ENCODE measurements at places on chromosomes 5 and 9. TPM values are rescaled to one million over a fixed set of nuclear protein-coding genes. Genes with fewer than 3 reads are reported as not detected.

GRCh38 chr5:36720688-36721087 is 114.3 kb downstream of the SLC1A3 start:
- H3K36me3 ChIP-seq, result no peaks in the 10 kb centered on the region
- H3K27me3 ChIP-seq, result no peaks in the 10 kb centered on the region
- no peak overlapping the region for H3K27ac ChIP-seq
- DNase-seq, result no peak
- H3K4me3 ChIP-seq, result no peak overlapping the region
- H3K4me1 ChIP-seq, result no peaks in the 10 kb centered on the region

DNA sequence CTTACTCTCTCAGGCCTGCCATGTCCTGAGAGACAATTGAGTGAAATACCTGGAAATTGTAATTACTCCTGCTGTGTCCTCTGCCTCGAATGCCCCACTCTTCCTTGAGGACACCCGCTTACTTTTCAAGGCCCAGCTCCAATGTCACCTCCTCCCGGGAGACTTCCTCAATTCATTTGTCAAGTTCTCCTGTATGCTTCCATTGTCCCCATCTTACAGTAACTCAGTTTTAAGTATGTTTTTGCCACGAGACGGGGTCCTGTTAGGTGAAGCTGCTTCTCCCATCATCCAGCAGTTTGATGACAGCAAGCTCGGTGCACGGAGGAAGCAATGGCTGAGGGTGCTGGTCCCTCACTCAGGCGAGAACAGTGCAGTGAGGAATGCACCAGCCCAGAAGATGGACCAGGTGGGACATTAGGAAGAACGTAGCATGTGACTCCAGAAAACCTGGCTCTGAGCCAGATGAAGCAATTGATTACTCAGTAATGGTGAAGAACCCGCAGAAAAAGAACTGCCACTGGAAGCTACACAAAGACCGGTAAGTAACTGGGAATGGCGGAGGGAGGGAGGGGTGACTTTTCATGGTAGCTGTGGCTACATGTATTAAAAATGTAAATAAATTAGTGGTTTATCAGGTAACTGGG is 274.8 kb downstream of the DENND1A start:
- H3K4me3 ChIP-seq, result no peak overlapping the region
- no peak overlapping the region for H3K27ac ChIP-seq
- peaks cover 5% of the 10 kb centered on the region for H3K4me1 ChIP-seq
- no peak for DNase-seq
- H3K27me3 ChIP-seq, result no peaks in the 10 kb centered on the region
- no peaks in the 10 kb centered on the region for H3K36me3 ChIP-seq

DNA sequence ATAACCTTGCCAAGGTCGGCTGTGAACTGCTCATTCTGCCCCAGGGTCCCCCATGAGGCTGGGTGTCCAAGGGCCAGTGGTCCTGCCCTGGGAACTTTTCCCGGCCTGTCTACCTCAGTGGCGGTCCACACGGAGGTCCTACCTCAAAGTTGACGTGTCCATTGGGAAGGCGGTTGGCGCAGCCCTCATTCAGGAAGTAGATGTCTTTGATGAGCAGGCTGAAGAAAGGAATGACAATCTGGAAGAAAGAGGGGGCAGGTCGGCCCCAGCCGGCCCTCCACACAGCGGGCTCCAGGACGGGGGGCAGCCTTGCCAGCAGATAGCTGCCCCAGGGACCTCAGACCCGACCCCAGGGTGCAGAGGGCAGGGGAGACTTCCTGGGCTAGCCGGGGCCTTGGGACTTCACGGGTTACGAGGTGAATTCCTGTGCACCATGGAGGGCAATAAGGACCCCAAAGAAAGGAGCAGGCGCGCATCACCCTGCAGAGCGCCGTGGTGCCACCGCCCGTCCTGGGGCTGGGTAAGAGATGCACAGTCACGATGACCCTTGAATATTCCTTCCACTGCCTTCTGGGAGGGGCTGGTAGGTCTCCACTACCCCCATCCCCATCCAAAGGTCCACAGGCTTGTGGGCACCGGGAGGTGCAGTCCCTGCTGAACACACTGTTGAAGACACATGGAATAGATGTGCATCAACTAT is 42.9 kb upstream of the RNF130 start:
- no peaks in the 10 kb centered on the region for H3K36me3 ChIP-seq
- H3K27ac ChIP-seq, result no peak overlapping the region
- H3K4me1 ChIP-seq, result no peaks in the 10 kb centered on the region
- no peak for DNase-seq

GRCh38 chr5:13246053-13246452 is 698.4 kb downstream of the DNAH5 start:
- H3K27ac ChIP-seq, result no peak overlapping the region
- no peak for DNase-seq
- no peaks in the 10 kb centered on the region for H3K27me3 ChIP-seq
- H3K4me3 ChIP-seq, result no peak overlapping the region
- no peaks in the 10 kb centered on the region for H3K36me3 ChIP-seq

- DNase-seq, result no peak
- H3K4me1 ChIP-seq, result peaks cover 19% of the 10 kb centered on the region
- H3K36me3 ChIP-seq, result peaks cover 3% of the 10 kb centered on the region
- H3K27ac ChIP-seq, result no peak overlapping the region
- no peaks in the 10 kb centered on the region for H3K27me3 ChIP-seq
- H3K4me3 ChIP-seq, result no peak overlapping the region
Observed at GRCh38 chr9:5582835-5583195, 46.1 kb upstream of the RIC1 start.

DNA sequence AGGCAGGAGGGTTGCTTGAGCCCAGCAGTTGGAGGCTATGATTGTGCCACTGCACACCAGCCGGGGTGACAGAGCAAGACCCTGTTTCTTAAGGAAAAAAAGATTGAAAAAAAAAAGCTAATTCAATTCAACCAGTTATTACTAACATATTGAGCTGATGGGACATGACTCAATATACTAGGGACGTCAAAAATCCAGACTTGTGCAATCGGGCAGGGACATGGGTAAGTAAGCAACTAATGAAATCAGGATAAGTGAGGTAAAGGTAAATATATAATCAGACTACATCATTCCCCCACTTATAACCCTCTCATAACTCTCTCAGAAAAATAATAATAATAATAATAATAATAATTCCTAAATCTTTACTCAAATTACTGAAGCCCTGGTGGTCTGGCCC is 975 bp upstream of the HAVCR1 start:
- no peak overlapping the region for H3K27ac ChIP-seq
- H3K27me3 ChIP-seq, result peaks cover 4% of the 10 kb centered on the region
- no peak overlapping the region for H3K4me3 ChIP-seq
- H3K36me3 ChIP-seq, result no peaks in the 10 kb centered on the region

- no peak for DNase-seq
- H3K36me3 ChIP-seq, result no peaks in the 10 kb centered on the region
- no peak overlapping the region for H3K4me3 ChIP-seq
Observed at GRCh38 chr9:123866497-123866896, 63.4 kb downstream of the DENND1A start.

DNA sequence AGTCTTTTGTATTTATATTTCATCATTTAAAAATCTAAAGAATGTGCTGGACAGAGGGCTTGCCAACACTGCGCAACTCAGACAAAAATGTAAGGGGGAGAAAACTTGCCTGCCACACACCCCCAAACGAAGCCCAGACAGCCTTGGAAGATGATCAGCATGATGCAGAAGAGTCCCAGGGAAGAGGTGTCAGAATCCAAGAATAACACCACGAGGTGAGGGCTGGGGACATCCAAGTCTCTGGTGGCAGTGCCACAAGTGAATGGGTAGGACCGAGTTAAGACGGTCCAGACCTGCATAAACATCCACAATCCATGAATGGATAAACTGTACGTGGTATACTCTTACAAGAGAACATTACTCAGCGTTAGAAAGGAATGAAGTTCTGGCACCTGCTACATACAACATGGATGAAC is 10.4 kb downstream of the EPB41L4B start:
- no peaks in the 10 kb centered on the region for H3K4me1 ChIP-seq
- H3K4me3 ChIP-seq, result no peak overlapping the region

- DNase-seq, result no peak
- H3K4me1 ChIP-seq, result peaks cover 5% of the 10 kb centered on the region
- no peaks in the 10 kb centered on the region for H3K36me3 ChIP-seq
Observed at GRCh38 chr5:137402436-137403187, 96.5 kb downstream of the SPOCK1 start.

GRCh38 chr5:14660833-14661232 is 3.7 kb upstream of the OTULIN start:
- DNase-seq, result no peak
- H3K36me3 ChIP-seq, result peaks cover 7% of the 10 kb centered on the region
- H3K4me1 ChIP-seq, result peaks cover 13% of the 10 kb centered on the region
- H3K27me3 ChIP-seq, result peaks cover 5% of the 10 kb centered on the region

DNA sequence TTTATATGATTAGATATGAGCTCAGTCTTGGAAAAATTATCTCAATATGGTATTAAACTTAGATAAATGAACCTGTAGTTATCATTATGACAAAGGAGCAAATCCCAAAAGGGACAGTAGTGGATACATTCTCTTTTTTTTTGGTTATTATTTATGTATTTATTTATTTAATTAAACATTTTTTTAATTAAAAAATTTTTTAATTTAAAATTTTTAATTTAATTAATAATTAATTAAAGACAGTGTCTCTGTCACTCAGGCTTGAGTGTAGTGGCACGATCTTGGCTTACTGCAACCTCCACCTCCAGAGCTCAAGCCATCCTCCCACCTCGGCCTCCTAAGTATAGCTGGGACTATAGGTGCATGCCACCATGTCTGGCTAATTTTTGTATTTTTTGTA is 15.6 kb downstream of the ANKHD1 start:
- peaks cover 4% of the 10 kb centered on the region for H3K36me3 ChIP-seq
- H3K4me3 ChIP-seq, result no peak overlapping the region
- no peak for DNase-seq
- H3K27me3 ChIP-seq, result no peaks in the 10 kb centered on the region
- H3K27ac ChIP-seq, result no peak overlapping the region

DNA sequence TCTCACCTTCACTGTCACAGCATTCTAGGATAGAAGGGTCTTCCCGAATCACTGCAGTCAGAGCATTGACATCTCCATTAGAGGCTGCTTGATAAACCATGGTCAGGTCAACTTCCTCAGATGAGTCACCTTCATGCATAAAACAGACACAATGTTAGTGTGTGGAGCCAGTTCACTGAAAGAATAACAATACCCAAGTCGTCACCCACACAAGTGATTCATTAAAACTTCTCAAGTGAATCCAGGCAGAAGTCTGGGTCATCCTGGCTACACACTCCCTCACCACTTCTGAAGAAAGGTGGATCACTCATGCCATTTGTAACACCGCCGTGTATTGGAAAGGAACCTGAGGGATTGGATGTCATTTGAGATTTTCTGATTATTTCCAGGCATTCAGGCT is 49.6 kb downstream of the ANKRD55 start:
- no peak for DNase-seq
- H3K4me3 ChIP-seq, result no peak overlapping the region
- H3K27ac ChIP-seq, result no peak overlapping the region
- H3K27me3 ChIP-seq, result no peaks in the 10 kb centered on the region
- H3K36me3 ChIP-seq, result no peaks in the 10 kb centered on the region
- H3K4me1 ChIP-seq, result no peaks in the 10 kb centered on the region

DNA sequence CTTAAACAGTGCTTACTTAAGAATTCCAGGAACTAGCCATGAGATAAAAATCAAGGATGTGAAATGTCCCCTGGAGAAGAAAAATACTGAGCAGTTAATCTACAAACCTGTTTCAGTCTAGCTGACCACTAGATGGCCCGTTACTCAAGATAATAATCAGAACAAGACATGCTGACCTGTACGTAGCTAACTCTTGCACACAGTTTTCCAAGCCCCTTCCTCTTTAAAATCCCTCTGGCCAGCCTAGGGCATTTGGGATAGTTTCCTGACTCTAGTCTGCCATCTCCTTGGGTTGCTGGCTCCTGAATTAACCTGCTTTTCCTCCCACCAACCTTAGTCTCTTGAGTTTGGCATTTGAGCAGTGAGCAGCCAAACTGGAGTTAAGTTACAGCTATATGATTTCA is 59.2 kb upstream of the TRAF1 start:
- peaks cover 9% of the 10 kb centered on the region for H3K4me1 ChIP-seq
- peak; percentile 25 for DNase-seq
- no peaks in the 10 kb centered on the region for H3K27me3 ChIP-seq
- H3K36me3 ChIP-seq, result no peaks in the 10 kb centered on the region

DNA sequence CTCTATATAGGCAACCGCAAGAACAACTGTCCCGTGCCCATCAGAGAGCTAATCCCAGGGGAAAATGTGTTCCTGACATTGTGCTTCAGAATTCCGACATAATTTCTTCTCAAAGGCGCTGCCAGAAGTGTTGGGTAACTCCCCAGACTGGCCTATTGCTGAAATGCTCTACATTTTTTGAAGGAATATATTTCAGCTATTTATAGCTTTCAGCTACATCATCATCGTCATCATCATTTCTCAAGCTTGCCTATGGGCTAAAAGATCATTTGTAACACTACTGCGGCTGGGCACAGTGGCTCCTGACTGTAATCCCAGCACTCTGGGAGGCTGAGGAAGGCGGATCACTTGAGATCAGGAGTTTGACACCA is 49.7 kb downstream of the MYO10 start:
- peaks cover 5% of the 10 kb centered on the region for H3K27me3 ChIP-seq
- H3K36me3 ChIP-seq, result no peaks in the 10 kb centered on the region
- DNase-seq, result no peak
- peaks cover 34% of the 10 kb centered on the region for H3K4me1 ChIP-seq

GRCh38 chr9:78468231-78468630 is 171.3 kb downstream of the PSAT1 start:
- no peak overlapping the region for H3K4me3 ChIP-seq
- peaks cover 13% of the 10 kb centered on the region for H3K4me1 ChIP-seq
- no peak for DNase-seq

- H3K27me3 ChIP-seq, result peaks cover 3% of the 10 kb centered on the region
- H3K4me3 ChIP-seq, result no peak overlapping the region
- H3K27ac ChIP-seq, result no peak overlapping the region
- no peak for DNase-seq
- H3K4me1 ChIP-seq, result peaks cover 7% of the 10 kb centered on the region
Observed at GRCh38 chr9:2125906-2126305, 110.8 kb downstream of the SMARCA2 start.

The SPINK7 gene
- not detected for total RNA-seq

The DUSP1 gene
- 25.3 TPM for total RNA-seq

The NEK6 gene
- total RNA-seq, result 43.9 TPM

The SOX30 gene
- 0.15 TPM for total RNA-seq

The SRP19 gene
- 42.7 TPM for total RNA-seq

The FRMD3 gene
- total RNA-seq, result 0.59 TPM

The SET gene
- 420 TPM for total RNA-seq

The CATSPER3 gene
- 0.33 TPM for total RNA-seq

The SLC6A7 gene
- not detected for total RNA-seq

The MORN5 gene
- 0.64 TPM for total RNA-seq

The CCDC192 gene
- 0.26 TPM for total RNA-seq
